Fibroblast of lung (primary cell): ENCODE measurements at places on chromosomes 12 and 14.

GRCh38 chr14:64768401-64769095 is 64.3 kb downstream of the PLEKHG3 start:
- no peak for DNase-seq

DNA sequence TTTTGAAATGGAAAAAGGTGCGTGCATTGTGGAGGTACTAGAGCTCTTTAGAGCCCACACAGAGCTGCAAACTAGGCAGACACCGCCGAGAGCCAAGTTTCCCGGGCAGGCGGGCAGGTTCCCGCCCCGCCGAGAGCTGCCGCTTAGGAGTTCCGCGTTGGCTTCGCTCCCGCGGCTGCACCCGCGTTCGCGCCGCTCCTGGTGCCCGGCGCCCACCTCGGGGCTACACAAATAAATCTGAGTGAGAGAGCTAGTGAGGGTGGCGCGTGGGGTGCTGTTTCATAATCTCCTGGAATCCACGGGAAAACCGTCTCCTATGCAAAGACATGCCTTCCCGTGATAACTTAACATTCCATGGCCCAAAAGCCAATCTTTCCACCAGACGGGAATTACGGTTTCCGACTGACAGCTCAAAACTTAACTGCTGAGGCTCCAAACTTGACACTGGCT is 645 bp downstream of the KITLG start:
- no peak for DNase-seq

DNA sequence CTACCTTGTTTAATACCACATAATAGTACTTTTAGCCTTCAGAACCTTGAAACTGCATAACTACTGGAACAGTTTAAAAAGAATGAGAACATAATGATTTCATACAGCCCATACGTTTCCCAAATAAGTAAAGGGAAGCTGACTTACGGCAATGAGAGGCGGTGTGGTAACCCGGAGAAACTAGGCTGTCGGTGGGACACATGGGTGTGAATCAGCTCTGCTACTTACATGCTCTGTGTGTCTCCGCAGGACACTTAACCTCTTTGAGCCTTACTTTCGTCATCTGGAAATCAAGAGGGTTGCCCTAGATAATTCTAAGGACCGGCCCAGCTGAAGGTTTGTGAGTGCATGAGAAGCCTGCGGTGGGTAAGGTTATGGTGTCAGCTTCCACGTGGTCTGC is 49.3 kb upstream of the PLEKHG3 start:
- no peak for DNase-seq

DNA sequence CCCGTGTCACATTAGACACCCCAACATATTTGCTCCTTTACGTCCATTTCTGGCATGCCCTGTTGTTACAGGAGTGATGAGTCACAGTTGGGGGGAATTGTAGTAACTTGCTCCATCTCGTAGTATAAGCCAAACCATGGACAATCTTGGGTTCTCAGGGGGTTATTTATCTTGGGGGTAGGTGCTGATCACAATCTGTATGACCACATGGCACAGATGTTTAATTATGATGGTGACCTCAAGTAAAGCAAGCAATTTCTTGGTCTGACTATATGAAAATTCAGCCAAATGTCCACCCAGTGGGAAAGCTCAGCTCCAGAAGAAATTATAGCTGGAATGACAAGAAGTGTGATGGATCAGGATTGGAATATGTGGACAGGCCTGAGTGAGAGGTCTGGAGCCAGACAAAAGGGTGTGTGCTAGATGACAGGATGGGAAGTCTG is 32.1 kb upstream of the STON2 start:
- DNase-seq: peak; percentile 60

GRCh38 chr14:61034416-61035120 is 53.5 kb downstream of the SLC38A6 start:
- DNase-seq: no peak

GRCh38 chr12:7834701-7835100 is 38.0 kb downstream of the SLC2A14 start:
- DNase-seq: no peak

DNA sequence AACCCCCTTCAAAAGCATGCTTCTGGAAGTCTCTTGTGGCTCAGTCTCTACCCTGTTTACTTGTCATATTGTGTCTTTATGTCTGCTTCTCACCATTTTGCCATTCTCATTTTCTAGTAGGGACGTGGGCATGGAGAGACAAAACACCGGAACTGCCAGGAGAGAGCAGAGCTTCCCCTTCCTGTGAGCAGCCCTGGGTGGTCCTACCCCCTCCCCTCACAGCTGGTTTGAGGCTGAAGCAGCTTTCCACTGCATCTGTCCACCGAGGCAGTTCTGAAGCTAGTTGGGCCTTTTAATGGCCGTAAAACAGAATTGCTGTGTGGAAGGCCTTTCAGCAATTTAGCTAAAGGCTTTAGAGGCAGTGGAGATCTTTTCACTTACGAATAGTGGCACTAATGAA is 77.0 kb downstream of the PELI2 start:
- no peak for DNase-seq
